Activated T-cell treated with anti-CD3 and anti-CD28 coated beads for 4 hours (primary cell): ENCODE measurements at places on chromosomes 7 and 10.

- no peak for DNase-seq
These were observed 34.4 kb downstream of the PLEKHA8 start for GRCh38 chr7:30062587-30062986.

- no peak for DNase-seq
These were observed at the start of gene UCN3 for GRCh38 chr10:5364890-5365338. Gene UCN3 (plus strand): TSS chr10:5364966. CDS start chr10:5373721, 8,755 bp downstream.

- no peak for DNase-seq
These were observed 38.0 kb downstream of the CYTH3 start for GRCh38 chr7:6234384-6234783.

GRCh38 chr7:29116361-29117200, 29.8 kb downstream of the CPVL start:
- no peak for DNase-seq

GRCh38 chr7:66952343-66953043, 31.5 kb downstream of the TMEM248 start:
- DNase-seq: no peak

- peak; percentile 43 for DNase-seq
These were observed at the start of gene KLF14 for GRCh38 chr7:130733931-130734814. Gene KLF14 (minus strand): TSS chr7:130734207. CDS start chr7:130734033, 174 bp downstream.

- DNase-seq: no peak
These were observed 286.4 kb downstream of the AHR start for GRCh38 chr7:17584822-17585221.

- no peak for DNase-seq
These were observed 3.1 kb upstream of the CRTAC1 start for GRCh38 chr10:98033515-98033914.

GRCh38 chr10:325282-325681, 190.0 kb downstream of the ZMYND11 start:
- DNase-seq: no peak

GRCh38 chr7:43083106-43083505, 29.3 kb upstream of the HECW1 start:
- no peak for DNase-seq

GRCh38 chr10:24912215-24912614, 40.2 kb downstream of the PRTFDC1 start:
- no peak for DNase-seq

DNA sequence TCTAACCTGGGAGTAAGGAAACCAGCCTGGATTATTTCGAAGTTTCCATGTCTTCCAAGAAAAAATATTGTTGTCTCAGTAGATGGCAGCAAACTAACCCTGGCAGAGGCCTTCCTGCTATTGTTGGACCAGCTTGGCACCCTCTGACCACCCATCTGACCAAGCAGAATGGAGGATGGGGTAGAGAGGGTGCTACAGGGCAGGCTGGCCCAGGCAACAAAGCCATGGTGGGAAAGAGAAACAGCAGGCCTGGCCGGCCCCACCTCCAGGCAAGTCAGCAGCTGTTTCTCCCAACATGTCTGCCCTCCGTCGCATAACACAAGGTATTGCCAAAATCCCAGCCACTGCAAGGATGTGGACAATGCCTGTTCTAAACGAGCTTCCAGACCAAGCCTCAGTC, 95.0 kb downstream of the FAM53B start:
- DNase-seq: no peak

GRCh38 chr7:1009747-1010146, 26.8 kb downstream of the CYP2W1 start:
- DNase-seq: no peak

- no peak for DNase-seq
These were observed 416.6 kb downstream of the RPS24 start for GRCh38 chr10:78450239-78450638.

- DNase-seq: no peak
These were observed 29.9 kb downstream of the ZNF783 start for GRCh38 chr7:149291781-149292461.

GRCh38 chr7:21653623-21654022, 110.8 kb downstream of the DNAH11 start:
- DNase-seq: no peak

GRCh38 chr10:105834261-105835059, 1193.4 kb downstream of the SORCS3 start:
- DNase-seq: no peak

GRCh38 chr10:8498290-8498689, 443.8 kb downstream of the GATA3 start:
- no peak for DNase-seq

- DNase-seq: no peak
These were observed 74.5 kb downstream of the DGKI start for GRCh38 chr7:137772316-137772715.

- no peak for DNase-seq
These were observed 29.7 kb downstream of the PPIF start for GRCh38 chr10:79376751-79377556.

DNA sequence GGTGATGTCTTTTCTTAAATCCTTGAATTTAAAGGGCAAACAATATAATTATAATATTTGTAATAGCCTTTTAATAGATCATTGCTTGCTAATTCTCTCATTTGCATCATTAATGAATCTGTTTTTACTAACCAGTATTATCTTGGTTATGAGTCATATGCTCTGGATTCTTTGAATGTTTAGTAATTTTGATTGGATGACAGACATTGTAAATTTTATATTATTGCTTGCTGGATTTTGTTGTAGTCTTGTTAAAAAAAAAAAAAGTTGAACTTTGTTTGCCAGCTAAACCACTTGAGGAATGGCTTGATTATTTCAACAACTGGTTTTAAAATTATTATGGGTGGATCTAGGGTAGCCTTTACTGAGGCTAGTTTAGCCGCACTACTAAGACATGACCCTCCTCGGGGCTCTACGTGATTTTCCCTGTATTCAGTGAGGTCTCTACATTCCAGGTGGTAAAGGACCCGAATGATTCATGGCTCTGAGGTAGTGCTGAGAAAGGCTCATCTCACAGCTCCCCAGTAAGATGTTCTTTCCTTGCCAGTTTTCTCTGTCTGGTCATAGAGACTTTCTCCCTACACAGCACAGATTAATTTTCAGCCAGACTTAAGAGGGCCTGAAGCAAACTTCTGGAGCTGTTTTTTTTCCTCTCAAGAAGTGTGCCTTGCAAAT, 8.5 kb downstream of the C10orf90 start:
- no peak for DNase-seq

DNA sequence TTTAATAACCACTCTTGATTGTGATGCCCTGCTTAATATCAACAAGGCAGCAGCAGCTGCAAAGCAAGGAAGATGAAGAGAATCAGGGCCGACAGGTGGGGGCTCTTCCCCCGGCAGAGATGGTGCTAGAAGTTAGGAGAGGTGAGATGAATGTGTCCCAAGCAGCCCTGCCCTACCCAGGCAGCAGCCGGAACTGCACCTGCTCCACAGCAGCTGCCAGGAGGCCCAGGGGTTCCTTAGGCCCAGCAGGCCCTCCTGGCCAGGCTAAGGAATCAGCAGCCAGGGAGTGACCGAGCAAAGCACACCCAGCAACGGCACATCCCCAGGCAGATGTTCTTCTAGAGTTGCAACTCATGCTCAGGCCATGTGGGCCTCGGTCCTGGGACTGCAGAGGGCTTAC, 17.9 kb downstream of the AFAP1L2 start:
- DNase-seq: no peak

DNA sequence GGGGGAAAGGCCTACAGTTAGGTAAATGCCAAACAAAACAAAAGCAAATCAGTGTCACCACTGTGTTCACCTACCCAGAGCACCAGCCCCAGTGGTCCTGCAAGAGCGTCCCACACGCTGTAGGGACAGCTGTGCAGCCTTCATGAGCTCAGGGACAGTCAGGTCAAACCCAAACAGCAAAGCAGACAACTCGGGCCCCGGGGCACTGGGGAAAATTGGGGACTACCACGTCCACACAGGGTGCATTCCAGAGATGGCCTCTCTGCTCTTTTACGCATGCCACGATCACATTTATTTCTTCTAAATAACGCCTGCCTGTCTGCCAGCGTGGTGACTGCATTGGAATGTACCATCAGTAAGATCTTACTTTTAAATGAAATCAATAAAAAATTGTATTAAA, 21.7 kb downstream of the EBF3 start:
- no peak for DNase-seq

GRCh38 chr7:17401791-17402627, 103.6 kb downstream of the AHR start:
- no peak for DNase-seq

- no peak for DNase-seq
These were observed 84.3 kb upstream of the MTPN start for GRCh38 chr7:136061433-136061832.

DNA sequence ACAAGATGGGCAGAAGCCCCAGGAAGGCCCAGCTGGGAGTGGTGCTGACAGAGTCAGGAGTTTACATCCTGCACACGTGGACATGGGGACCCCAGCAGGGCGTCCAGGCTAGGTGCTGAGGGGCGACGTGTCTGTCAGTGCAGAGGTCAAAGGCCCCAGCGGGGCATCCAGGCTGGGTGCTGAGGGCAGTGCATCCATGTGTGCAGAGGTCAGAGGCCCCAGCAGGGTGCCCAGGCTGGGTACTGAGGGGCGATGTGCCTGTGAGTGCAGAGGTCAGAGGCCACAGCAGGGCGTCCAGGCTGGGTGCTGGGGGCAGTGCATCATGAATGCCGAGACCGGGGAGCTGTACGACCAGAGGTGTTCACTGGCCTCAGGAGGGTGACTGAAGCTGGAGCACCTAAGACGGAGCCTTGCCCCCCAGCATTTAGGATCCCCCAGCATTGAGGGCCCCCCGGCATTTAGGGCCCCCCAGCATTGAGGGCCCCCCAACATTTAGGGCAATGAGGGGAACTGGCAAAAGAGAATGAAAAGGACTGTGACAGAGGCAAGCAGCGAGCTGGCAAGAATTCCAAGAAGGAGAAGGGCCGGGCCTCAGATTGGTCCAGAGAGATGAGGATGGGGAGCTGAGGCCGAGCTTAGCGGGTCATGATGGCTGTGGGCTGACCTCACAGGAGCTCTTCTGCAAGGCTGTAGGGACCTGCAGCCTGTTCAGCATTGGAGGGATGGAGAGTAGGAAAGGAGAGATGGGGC, 474.9 kb downstream of the PTPRN2 start:
- no peak for DNase-seq

DNA sequence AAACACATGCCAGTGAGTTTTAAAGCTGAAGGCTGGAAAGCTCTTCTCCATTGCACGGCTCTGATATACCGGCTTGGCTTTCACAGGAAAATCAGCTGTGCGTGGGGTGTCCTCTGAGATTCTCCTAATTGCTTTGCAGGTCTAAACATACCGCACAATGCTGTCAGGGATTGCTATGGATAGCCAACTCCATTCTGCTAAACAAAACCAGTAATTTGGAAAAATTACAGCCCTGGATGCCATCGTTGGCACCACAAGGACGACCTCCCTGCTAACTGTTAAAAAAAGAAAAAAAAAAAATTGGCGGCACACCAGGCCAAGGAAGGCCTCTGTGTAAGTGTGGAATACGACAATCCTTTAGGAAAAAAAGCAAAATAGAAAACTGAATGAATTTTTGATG, 118.6 kb upstream of the ADARB2 start:
- DNase-seq: no peak

- no peak for DNase-seq
These were observed 17.5 kb upstream of the TMEM248 start for GRCh38 chr7:66903360-66904062.

GRCh38 chr10:22611425-22612115, 102.8 kb downstream of the PIP4K2A start:
- DNase-seq: peak; percentile 53

GRCh38 chr10:132183046-132183445, 3.7 kb upstream of the DPYSL4 start:
- no peak for DNase-seq

GRCh38 chr10:36808625-36809362, 316.6 kb upstream of the ANKRD30A start:
- DNase-seq: no peak

DNA sequence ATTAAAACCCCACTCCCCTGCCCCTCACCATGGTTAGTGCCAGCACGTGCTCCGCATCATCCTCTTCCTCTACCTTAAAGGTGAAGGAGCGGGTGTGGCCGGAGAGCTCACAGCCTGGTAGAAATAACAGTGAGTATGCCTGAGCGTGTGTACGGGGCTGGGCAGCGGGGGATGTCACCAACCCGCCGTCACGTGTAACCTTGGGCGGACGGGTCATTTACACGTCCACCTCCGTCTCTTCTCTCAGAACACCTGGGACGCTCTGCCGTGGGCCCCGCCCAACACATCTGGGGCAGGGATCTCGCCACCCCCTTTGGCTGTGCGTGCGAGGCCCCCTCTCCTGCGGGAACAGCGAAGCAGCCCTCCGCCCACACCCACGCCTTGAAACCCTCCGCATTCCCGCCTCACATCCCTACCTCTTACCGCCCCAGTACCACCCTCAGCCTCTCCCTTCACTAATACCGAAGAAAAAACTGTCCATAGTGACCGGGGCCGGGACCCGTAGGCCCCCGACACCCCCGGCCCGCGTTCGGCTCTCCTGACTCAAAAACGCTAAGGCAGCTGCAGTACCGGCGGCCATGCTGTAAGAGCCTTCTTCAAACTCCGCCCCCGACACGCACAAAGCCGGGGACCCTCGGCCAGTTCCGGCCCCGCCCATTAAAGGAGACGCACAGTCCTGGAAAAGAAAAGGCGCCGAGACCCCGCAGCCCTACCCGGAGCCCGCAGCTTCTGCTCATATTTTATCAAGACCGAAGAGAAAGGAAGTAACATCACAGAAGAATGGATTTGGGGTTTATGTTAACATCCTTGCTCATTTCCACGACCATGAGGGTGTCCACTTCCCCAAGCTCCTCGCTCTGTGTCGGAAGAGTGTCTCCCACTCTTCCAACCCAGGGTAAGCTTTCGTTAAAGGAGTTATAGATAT, at the start of gene NPM3:
NPM3 (minus strand) TSS at position 636 of the 925 bp plus-strand sequence; CDS start at position 580, 56 bp downstream.
- DNase-seq: peak; percentile 82

DNA sequence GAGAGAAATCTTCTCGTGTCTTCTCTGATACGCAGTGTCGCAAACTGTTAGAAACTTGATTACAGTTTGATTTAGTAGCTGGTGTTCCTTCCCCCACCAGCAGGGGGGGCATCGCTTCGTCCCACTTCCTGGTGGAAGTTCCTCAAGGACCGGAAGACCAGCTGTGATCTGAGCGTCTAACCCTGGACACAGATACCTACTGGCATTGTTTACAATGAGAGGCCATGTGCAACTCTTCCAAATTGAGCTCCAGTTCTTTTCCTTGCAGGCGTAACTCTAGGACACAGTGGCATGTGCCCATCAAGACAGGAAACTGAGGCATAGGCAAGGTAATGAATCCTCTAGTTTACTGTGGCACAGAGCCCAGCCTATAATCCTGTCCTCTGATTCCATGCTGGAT, 219.0 kb downstream of the CCDC3 start:
- DNase-seq: no peak

- DNase-seq: no peak
These were observed 140.7 kb downstream of the SND1 start for GRCh38 chr7:127792528-127793342.

DNA sequence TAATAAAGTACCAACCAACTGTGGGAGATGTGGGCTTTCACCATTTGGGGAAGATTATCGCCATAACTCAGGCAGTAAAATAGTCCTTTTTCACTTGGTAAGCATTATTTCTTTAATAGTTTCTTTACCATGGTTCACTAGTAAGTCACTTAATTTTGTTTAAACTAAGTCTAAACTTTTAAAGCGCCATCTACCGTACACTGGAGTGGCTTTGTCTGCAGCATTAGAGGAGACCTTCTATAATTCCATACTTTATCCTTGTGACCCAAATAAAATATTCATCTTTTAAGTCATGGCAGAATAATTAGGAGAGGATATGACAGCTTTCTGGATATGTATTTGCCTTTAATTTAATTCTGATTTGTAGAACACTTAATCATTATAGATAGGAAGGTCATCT, 468.0 kb downstream of the MAGI2 start:
- no peak for DNase-seq
